ENCODE measurements at places on chromosomes 7 and 10. TPM values are rescaled to one million over a fixed set of nuclear protein-coding genes. Genes with fewer than 3 reads are reported as not detected.

The GHRHR gene
- not detected for total RNA-seq

The PRLHR gene
- total RNA-seq, result not detected

GRCh38 chr7:79736418-79736817 is 283.0 kb upstream of the MAGI2 start:
- no peaks in the 10 kb centered on the region for H3K27me3 ChIP-seq
- H3K4me3 ChIP-seq, result no peak overlapping the region
- no peak overlapping the region for H3K27ac ChIP-seq
- H3K4me1 ChIP-seq, result no peaks in the 10 kb centered on the region
- no peaks in the 10 kb centered on the region for H3K36me3 ChIP-seq

The OR2A12 gene
- not detected for total RNA-seq

DNA sequence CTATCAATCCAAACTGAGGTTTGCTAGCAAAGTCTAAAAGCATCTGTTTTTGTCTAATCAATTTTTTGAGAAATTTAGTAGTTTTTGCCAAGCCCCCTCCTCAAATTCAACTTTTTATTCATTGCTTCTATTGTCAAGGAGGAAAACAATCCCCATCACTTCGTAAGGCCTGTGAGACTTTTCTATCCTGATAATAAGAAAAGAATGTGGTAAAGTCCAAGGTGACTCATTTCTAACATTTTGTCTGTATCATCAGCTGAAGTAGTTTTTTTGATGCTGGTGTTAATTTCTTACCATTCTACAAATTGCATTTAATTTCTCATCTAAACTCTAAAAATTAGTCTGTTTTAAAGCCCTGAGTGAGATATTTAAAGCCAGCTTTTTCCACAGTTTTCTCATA is 11.7 kb downstream of the ANK3 start:
- H3K4me3 ChIP-seq, result no peak overlapping the region
- H3K27ac ChIP-seq, result no peak overlapping the region
- DNase-seq, result no peak
- no peaks in the 10 kb centered on the region for H3K36me3 ChIP-seq

- H3K27me3 ChIP-seq, result no peaks in the 10 kb centered on the region
- H3K36me3 ChIP-seq, result peaks cover 11% of the 10 kb centered on the region
- H3K4me1 ChIP-seq, result peaks cover 19% of the 10 kb centered on the region
- H3K4me3 ChIP-seq, result no peak overlapping the region
- no peak for DNase-seq
- no peak overlapping the region for H3K27ac ChIP-seq
These were observed 7.3 kb downstream of the MAFK start for GRCh38 chr7:1537535-1538412.

DNA sequence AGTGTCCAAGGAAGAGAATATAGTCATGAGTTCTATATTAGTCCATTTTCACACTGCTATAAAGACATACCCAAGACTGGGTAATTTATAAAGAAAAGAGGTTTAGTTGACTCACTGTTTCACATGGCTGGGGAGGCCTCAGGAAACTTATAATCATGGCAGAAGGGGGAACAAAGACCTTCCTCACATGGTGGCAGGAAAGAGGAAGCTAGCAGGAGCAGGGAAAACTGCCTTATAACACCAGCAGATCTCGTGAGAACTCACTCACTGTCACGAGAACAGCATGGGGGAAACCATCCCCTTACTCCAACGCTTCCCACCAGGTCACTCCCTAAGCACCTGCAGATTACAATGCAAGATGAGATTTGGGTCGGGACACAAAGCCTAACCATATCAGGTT is 139.0 kb upstream of the ZNF438 start:
- no peak for DNase-seq
- peaks cover 20% of the 10 kb centered on the region for H3K27me3 ChIP-seq
- no peaks in the 10 kb centered on the region for H3K4me1 ChIP-seq
- H3K27ac ChIP-seq, result no peak overlapping the region
- no peak overlapping the region for H3K4me3 ChIP-seq

- no peaks in the 10 kb centered on the region for H3K36me3 ChIP-seq
- H3K27ac ChIP-seq, result no peak overlapping the region
- no peak overlapping the region for H3K4me3 ChIP-seq
- DNase-seq, result no peak
These were observed 3.8 kb upstream of the CLDN3 start for GRCh38 chr7:73773700-73774517.

The CALN1 gene
- not detected for total RNA-seq

DNA sequence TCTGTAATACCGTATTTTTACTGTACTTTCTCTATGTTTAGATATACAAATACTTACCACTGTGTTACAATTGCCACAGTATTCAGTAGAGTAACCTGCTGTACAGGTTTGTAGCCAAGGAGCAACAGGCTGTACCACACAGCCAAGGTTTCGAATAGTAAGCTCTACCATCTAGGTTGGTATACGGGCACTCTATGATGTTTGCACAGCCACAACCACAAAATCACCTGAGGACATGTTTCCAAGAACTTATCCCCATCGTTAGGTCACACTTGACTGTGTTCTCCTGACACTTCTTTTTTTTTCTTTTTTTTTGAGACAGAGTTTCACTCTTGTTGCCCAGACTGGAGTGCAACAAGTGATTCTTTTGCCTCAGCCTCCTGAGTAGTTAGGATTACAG is 134.6 kb upstream of the TRIM24 start:
- DNase-seq, result no peak
- no peaks in the 10 kb centered on the region for H3K27me3 ChIP-seq
- H3K4me1 ChIP-seq, result no peaks in the 10 kb centered on the region
- no peak overlapping the region for H3K4me3 ChIP-seq
- no peak overlapping the region for H3K27ac ChIP-seq

The ENO4 gene
- total RNA-seq, result not detected

The CRHR2 gene
- not detected for total RNA-seq

The DDIT4 gene
- total RNA-seq, result 291 TPM

The CALD1 gene
- not detected for total RNA-seq
